ENCODE measurements at places on chromosomes 2 and 18.

DNA sequence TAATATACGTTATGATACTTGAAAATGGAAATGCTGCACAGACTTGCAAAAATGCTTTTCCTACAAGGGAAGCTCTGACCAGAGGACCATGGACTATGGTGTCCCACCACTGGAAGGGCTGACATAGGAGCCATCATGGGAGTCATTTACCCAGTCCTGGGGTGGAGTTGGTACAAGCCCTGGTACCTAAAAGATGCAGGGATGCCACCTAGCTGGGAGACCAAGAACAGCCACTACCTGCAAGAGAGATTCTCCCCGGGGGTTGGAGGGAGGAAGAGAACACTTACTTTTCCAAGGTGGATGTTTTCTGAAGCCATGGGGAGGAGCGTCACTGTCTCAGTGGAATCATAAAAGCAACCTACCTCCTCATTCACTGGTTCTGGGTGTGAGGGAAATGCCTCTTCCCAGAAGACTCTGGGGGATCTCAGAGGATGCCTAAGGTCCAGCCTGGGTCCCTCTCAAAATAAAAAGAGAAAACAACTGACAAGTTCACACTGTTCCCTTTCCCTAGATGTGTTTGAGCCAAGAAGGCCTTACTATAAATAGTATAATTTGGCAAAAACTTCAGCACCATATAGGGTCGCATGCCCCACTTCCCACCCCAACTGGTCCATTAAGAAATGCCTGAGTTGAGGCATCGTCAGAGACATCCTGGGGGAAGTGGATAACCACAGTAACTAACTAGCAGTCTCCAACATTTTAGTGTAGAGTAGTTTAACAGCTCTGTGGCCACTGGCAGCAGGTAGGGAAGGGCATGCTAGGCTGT lies 39.9 kb downstream of the REEP1 start:
- no peak for DNase-seq

DNA sequence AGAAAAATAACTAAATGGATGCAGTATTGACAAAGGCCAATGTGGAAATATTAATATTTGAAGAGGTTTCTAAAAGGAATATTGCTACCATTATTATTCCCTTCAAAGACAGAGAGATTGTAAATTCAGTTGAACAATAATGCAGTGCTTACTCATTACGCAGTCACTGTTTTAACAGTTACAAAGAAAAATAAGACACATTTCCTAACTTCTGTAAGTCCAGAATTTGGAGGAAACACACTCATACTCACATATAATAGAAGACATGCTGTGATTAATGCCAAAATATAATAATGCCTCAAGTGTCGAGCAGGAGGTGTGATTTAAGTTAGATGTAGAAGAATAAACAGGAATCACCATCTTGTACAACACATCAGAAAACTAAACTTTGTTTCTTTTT lies 389.2 kb downstream of the FBXO15 start:
- DNase-seq: no peak

GRCh38 chr2:85160966-85161960 lies 28.1 kb downstream of the TCF7L1 start:
- no peak for DNase-seq

- peak; percentile 24 for DNase-seq
Measured at GRCh38 chr2:202376460-202377206, 506 bp downstream of the BMPR2 start.

DNA sequence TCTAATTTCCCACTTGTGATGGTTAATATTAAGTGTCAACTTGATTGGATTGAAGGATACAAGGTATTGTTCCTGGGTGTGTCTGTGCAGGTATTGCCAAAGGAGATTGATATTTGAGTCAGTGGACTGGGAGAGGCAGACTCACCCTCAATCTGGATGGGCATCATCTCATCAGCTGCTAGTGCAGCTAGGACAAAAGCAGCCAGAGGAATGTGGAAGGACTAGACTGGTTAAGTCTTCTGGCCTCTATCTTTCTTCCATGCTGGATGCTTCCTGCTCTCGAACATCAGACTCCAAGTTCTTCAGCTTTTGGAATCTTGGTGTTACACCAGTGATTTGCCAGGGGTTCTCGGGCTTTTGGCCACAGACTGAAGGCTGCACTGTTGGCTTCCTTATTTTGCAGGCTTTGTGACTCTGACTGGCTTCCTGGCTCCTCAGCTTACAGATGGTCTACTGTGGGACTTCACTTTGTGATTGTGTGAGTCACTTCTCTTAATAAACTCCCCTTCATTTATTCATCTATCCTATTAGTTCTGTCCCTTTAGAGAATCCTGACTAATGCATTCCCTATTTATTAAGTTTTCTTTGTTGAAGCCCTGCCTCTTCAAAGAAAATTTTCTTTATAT lies 1087.5 kb upstream of the NXPH2 start:
- DNase-seq: no peak

DNA sequence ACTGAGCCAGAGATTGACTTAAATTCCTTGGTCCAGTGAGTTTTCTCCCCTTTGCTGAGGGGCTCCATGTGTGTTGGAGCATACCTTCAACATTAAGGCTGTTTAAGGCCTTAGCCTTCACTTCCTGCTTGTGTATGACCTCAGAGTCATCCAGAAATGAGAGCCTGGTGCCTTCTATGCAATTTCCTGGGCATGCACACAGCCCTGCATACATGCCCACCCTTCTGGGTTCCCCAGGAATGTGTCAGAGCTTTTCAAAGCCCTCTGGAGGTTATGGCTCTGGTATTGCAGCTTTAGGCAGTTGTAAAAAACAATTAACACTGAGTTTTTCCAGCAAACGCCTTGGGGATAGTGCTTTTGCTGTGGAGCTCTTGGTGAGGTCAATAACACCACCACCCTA lies 16.7 kb downstream of the IL1R1 start:
- no peak for DNase-seq

- no peak for DNase-seq
Measured at GRCh38 chr18:27921392-27921791, 255.5 kb downstream of the CDH2 start.

DNA sequence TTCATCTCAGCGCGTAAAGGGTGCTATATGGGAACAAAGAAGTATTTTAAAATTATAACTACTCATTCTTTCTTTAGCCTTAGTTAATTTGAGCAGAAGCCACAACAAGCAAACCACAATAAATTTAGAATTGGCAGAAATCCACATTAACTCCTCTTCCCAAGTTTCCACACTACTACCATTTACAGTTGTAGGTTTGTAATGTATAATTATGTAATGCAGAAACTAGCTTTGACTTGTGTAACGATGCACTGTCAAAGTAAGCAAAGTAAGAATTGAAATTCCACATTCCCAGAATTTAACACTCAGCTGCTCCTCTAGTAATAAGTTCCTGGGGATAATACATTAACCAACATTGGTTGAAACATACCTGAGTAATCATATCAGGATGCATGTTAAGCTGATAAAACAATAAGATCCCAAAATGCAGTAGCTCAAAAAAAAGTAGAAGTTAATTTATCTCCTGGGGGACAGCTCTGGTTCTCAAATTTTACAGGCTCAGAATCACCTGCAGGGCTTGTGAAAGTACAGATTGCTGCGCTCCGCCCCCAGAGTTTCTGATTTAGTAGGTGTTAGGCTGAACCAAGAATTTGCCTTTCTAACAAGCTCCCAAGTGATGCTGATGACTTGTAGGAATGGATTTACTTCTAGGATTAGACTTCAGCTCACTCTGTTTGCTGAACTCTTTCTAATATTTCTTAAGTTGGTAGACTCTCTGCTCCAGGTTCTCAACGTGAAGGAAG lies 9.9 kb downstream of the GRP start:
- DNase-seq: no peak

DNA sequence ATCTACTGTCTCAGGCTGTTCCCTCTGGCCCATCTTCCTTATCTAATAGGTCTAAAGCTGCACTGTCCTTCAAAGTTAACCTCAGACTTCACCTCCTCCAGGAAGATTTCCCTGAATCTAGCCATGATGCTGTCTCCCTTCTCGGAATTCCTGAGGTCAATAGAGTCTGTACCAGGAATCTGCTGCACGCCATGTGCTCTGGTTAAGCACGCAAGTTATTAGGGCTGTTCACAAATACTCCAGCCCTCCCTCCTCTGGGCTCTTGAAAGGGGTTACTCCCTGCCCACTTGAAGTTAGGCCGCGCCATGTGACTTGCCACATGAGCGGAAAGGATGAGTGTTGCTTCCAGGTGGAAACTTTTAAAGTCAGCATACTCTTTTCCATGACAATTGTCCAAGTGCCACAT lies 43.6 kb downstream of the MCFD2 start:
- no peak for DNase-seq

- no peak for DNase-seq
Measured at GRCh38 chr2:150027164-150027563, 439.6 kb upstream of the MMADHC start.

DNA sequence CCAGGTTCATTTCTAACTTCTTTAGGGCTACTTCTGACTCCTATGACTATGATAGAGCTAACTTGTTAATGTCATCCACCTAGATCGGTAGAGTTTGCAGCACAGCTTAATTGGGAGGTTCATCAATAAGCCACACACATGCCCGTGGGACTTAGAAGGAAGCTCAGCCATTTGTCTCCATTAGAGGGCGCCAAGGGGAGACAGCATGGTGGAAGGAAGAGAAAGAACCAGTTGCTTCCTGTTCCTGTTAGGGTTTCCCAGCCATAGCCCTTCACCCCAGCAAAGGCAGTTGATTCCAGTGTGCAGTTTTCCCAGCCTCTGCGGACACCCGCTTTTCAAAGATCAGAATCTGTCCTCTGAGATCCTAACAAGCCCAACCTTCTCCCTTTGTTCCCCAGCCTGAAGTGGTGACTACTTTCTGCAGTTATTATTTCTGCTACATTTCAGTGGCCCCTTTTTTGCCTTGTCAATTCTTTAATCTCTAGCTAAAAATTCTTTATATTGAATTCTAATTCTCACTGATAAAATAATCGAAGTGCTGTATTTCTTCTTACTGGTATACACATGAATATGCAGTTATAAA lies 30.3 kb downstream of the MAIP1 start:
- DNase-seq: peak; percentile 6

DNA sequence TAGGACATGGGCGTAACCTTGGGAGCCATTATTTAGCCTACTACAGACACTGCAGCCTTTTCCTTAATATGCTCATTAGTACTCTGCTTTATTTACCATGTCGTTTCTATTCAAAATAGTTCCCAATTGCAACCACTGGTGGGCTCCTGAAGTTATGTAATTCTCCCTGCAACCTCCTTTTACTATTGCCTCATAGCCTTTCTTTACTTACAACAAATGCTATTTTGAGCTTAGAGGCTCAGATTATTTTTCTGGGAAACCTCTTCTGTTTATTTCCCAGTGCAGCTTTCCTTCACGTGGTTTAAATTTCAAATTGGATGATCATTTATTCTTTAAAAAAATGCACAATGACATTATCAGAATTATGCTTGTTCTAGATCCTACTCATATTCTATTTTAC lies 492.3 kb upstream of the TMEFF2 start:
- no peak for DNase-seq

GRCh38 chr18:40258311-40258710 lies 1696.7 kb upstream of the PIK3C3 start:
- DNase-seq: no peak

- no peak for DNase-seq
Measured at GRCh38 chr2:131055169-131056065, 37.8 kb downstream of the FAM168B start.

DNA sequence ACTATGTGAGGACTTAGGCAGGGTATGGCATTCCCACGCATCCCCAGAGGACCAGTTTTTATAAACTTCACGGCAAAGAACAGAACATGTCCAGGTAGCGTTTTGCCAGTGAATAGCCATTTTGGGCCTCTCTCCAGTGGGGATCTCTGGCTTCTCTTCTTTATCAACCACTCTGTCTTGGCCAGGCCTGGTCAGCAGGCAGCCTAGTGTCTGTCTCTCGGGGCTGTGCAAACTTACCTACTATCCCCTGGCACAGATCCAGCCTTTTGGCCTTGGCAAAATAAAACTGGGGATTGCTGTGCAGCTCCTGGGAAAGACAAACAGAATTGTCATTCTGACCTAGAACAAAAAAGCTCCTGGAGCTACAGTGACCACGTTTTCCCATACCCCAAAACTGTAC lies 14.5 kb downstream of the CAPN14 start:
- DNase-seq: no peak

DNA sequence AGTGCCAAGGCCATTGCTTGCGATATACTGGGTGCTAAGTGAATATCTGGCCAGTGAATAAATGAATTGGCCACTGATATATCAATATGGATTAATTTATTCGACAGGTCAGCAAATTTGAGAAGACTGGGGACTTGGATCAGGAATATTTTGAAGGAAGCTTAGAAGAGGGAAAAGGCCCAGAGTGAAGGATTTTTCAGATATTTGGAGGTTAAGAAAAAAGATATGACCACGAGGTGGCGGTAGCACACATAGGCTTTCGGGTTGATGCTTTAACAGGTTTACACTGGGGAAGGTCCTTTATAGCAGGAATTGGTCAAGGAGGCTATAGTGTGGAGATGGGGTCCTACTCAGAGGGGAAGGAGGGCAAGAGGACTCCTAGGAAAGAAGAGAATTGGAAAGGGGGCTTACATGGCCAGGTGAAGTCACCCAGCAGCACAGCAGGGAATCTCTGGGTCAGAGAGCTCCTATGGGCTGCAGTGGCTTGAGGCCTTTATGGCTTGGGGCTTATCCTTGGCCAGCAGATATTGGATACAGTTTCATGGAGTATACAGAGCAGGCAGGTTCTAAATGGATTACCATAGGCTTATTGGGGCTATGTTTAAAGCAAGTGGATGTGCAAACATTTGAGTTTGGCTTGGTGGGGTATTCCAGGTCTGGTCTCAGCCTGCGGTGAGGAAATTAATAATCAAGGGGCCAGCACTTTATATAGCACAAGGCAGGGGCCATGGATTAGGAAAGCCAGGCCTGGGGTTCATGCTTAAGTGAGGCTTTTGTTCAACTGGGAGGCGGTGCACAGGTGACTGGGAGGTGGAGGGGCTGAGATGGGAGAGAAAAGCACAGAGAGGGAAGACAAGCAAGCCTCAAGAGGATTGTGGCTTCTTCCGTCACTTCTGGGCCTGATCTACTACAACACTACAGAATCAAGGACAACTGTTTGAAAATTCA lies 9.7 kb downstream of the IL1RN start:
- DNase-seq: peak; percentile 51

DNA sequence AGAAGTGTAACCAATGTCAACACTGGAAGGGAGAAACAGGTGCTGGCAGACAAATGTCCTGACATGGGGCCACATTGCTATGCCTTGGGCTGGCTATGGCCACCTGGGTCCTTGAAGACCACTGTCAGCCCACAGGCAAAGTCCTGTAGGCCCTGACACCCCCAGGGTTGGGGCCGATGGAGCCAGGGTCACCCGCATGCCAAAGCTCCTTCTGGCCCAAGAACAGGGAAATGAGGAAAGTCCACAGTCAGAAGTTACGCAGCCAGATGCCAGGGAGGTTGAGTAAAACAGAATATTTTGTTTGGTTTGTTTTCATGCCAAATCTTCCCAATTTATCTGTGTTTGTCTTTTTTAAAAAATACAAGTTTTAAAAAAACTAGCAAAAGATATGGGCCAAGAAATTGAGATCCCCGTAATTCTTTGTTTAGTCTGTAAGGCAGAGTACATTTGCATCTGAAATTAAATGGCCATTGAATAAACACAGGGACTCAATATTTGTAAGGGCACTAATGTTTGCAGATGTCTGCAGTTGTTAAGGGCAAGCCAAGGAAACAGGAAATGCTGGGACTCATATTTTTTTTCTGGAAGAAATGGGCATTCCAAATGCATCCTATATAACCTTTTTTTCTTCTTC lies 186.4 kb downstream of the FAM210A start:
- DNase-seq: no peak

Measured in activated CD4-positive, alpha-beta T cell treated with anti-CD3 and anti-CD28 coated beads, Interleukin-2, amount 50 U/mL, for 24 hours (primary cell).